ENCODE measurements at places on chromosomes 13 and 19.

DNA sequence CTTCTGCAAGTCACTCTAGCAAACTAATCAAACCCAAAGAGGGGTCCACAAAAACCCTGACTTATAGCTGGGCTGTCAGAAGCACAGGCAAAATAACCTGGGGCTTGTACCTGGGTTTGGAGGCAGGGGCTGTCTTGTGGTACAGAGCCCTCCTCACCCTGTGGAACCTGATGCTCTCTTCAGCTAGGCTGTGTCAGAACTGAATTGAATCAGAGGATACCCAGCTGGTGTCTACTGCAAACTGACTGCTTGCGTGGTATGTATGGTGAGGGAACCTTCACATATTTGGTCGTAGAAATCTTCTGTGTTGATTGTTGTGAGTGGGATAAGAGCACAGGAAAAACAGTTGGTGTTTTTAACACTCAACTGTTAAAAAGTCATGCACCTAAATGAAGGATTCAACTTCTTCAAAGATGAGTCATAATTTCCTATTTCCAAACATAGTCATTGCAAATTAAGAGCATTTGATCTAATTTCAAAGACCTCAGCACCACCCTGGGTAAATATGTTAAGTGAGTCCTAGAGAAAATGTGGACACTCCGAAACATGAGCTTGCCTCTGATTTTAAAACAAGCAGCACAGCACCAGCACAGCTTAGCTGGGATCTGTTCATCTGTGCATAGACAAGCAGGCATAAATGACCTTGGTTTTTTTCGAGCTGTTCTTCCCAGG lies 840.2 kb downstream of the UQCRFS1 start:
- DNase-seq = no peak

DNA sequence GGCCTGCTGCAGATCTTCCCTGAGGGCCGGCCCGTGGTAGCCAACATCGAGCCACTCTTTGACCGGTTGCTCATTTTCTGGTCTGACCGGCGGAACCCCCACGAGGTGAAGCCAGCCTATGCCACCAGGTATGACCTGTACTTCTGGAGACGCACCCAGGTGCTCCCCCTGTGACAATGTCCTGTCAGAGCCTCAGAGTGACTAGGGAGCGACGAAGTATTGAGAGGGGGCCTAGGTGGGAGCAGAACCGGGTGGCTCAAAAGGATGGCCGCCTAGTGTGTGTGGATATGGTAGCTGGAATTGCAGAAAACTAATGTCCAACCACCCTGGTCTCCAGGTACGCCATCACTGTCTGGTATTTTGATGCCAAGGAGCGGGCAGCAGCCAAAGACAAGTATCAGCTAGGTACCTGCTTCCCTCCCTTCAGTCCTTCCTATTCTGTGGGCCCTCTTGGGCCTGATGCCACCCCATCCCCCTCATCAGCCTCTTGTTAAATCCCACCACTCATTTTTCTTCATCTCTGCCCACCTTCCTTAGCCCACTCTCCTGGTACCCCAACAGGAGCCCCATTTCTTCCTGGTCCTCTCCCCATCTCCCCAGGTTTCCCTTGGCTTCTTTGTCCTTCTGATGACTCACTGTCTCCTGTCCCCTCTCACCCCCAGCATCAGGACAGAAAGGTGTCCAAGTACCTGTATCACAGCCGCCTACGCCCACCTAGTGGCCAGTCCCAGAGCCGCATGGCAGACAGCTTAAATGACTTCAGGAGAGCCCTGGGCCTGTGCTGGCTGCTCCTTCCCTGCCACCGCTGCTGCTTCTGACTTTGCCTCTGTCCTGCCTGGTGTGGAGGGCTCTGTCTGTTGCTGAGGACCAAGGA lies 8.4 kb downstream of the EGLN2 start:
- DNase-seq = no peak

DNA sequence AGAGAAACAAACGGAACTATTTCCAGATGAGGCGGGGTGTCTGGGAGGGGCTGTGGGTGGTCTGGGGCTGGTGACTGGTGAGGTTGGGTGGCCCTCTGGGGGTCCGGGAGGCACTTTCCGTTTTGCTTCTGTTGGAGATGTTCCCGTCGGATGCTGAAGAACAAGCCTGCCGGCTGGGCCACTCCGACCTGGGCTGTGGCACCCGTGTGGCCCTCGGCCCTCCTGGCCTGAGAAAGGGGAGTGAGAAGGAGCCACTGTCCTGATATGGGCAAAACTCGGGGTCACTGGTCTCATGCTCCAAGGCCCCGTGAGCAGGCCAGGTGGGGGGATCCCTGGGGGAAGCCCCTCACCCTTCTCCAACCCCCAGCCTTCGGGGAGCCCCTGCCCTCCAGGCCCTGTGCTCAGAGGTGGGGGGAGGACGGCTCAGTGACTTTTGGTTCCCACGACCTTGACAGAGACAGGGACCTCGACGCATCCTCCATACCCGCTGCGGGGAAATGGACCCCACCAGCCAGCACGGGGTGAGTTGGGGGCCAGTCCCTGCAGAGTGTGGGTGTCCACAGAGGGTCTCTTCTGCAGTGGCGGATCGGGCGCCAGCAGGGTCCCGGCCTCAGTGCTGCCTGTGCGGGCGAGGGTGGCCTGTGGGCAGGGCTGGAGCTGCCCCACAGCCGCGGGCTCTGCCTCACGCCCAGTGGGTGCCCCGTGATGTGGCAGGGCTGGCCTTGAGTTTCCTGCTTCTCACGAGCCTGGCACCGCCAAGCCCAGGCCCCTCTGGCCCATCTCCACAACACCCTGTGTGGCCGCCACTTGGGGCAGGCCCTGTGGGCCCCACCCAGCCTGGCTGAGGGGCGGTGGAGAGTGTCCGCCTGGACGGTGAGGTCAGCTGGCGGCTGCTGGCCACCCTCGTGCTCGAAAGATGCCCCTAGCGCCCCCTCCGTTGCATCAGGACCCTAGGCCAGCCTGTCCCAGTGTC lies 4.4 kb upstream of the TBXA2R start:
- DNase-seq = no peak

DNA sequence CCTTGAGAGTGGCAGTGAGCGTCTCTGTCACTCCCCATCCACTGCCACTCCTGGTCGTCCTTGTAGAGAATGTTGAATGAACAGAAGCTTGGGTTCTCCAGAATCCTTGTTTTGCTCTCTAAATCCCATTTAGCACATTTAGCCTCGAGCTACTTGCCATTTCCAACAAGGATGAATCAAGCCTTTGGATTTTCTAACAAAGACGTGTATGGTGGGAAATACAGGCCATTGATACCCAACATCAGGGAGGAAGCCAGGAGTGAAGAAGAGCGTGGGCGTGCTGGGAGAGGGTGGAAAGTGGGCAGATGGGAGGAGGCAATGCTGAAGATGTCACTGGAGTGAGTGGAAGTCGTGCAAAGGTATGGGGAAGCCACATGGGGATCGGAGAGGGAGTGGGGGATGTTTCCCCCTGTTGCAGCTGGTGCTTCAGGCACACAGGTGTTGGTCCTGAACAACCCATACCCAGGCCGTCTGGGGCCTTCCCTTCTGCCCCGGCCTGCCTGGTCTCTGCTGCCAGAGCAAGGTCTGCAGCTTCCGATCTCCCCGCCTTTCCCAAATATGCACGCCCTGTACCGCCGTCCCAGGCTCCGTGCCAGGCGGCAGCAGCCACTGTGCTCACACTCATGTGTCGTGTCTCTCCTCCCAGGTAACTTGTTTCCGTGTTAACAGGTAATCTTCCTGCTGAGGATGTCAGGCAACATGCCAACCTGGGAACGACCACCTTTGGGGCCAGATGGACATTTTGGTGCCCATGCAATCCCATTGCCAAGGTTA lies 48.7 kb downstream of the ZIC5 start:
- DNase-seq = no peak

DNA sequence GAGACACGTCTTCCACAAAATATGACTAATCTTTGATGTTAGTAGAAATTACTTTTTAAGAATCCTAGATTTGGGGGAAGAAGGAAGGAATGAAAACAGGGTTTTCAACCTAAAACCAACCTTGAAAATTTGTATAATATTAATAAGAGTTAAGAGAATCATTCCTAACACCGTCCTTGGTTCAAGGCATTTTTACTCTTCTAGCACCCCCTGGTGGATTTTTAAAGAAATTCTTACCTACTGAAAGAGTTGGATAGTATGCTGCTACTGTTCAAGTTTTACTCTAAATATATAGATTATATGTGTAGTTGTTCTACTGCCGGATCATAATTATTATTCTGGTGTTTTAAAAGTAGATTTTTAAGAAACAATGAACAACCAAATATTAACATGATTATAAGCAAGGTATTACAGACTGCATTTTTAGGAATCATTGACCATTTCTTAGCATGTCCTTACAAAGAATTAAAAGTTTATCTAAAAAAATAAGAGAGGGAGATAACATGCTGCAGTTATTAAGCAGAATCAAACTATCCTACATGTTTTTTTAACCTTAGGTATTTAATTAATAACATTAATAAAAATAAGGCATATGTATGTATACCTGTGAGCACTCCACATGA lies 7.4 kb upstream of the SLITRK6 start:
- DNase-seq = no peak

DNA sequence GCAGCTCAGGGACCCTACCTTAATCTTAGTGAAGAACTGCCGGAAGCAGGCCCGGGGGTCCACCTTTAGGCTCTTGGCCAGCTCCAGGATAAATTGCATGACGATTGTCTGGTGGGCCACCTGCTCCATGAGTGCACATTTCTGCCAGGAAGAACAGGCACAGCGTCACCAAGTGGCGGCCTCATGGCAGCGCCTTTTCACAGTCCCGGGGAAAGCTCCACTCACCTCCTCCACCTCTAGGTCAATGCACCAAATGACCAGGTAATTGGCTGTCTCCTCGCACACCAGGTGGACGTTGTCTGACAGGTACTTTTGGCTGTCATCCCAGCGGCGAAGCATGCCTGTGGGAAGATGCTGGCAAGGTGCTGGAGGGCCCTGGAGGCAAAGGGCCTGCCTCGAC lies 8.3 kb downstream of the CDC37 start:
- no peak for DNase-seq

GRCh38 chr19:54674021-54674617 lies 11.3 kb downstream of the LILRB4 start:
- DNase-seq = no peak

DNA sequence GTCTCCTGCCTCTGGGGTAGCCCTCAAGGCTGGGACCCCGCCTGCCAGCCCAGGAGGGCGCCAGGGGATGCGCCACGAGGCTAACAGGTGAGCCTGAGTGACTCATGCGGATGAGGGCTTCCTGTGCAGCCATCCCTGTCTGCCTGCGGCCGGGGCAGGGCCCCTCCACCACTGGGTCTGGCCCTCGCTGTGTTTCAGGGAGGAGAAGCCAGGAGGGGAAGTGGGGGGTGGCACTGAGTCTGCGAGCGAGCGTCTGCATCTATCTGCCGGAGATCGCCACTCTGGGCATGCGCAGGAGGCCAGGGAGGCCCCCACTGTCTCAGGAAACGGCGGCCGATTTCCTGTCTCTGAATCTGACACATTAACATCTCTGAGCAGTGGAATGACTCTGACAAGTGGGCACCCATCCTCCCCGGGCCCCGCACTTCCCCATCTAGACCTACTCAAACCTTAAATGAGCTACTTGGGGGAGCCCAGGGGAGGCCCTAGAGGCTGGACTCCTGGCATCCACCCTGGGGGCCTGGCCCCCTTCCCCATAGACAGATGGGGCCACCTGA lies 19.7 kb downstream of the RFX1 start:
- DNase-seq = peak; percentile 74

DNA sequence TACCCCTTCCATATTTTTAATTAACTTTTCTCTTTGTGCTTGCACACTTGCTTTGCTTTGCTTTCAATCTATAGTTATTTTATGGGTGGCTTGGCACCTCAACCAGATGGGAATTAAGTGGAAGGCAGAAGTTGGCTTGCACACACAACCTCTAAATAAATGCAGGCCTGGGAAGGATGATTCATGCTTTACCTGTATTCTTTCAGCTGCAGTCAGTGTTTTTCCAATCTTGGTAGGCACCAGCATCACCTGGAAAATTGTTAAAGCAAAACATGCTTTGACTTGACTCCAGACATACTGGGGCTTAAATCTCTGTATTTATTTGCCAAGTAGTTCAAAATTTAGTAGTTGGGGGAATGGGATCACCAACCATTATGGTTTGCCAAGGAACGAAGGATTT lies 543.0 kb downstream of the GPC6 start:
- no peak for DNase-seq

GRCh38 chr19:23259961-23260360 lies 9.8 kb upstream of the ZNF724 start:
- DNase-seq = no peak

DNA sequence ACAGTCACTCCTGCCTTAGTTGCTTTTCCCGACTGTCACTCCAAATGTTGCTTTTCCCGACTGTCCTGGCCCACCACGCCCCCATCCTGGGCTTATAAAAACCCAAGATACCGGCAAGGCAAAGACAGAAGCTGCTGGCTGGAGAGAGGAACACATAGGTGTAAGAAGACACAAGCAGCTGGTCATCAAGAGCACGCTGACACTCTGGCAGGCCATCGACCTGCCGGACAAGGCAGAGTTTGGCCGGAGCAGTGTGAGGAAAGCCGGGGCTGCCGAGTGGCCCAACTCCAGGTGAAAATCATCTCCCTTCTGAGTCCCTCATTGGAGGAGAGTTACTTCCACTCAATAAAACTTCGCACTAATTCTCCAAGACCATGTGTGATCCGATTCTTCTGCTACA lies 349.5 kb downstream of the SLITRK1 start:
- no peak for DNase-seq

- DNase-seq = no peak
These were observed 32.0 kb upstream of the CXCL17 start for GRCh38 chr19:42474743-42475142.

DNA sequence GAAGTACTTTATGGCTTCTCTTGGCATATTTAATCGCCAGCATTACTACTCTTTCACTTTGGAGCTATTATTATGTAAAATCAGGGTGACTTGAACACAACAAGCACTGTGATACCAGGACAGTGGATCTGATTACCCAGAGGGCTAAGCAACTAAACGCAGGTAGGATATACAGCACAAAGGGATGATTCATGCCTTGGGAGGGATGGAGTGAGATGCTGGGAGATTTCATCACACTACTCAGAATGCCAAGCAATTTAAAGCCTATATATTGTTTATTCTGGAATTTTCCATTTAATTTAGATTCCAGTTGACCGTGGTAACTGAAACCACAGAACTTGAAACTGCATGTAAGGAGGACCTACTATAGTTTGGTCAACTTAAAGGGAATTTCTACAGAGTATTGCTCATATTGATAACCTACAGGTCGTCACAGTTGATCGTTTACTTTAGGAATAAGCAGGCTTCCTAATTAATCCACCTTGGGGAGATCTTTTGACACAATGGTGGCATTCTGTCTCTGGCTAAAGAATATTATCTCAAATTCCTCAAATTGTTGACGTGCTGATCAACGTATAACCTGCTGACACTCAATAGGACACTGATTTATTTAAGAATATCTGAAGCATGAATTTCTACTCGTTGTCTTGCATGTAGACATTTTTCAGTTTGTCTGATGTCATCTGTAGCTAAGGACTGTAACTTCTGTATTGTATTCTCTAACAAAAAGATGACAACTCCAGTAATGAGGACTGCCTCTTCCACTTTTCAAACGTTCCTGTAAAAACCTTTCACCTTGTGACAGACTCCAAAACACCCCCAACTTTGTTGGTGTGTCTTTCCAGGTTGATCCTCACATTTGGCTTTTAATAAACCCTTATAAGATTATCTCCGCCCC lies 254.2 kb downstream of the GPC5 start:
- no peak for DNase-seq
